ENCODE measurements at places on chromosomes 16 and 17. TPM values are rescaled to one million over a fixed set of nuclear protein-coding genes. Genes with fewer than 3 reads are reported as not detected.
A peak's percentile ranks its signal among the peaks of the same experiment; 100 is the strongest.

DNA sequence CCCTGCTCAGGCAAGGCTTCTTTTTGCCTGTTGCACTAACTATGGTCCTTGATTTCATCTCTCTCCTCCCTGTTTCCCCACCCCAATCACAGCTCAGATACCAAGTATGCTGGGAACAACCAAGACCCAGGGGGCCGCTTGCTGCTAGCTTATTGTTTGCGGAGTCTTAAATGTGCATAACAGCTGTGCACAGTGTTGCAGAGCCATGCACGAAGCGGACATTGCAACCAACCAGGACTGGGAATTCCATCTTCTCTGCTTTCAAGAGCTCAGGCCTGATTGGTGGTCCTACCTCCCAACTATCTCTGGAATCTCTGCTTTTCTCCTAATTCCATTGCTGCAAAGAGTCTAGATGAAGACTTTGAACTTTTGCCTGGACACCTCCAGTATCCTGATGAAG lies 281.3 kb upstream of the TNRC6C start:
- DNase-seq = no peak

GRCh38 chr17:8890671-8891070 lies 23.2 kb upstream of the PIK3R6 start:
- DNase-seq = no peak

DNA sequence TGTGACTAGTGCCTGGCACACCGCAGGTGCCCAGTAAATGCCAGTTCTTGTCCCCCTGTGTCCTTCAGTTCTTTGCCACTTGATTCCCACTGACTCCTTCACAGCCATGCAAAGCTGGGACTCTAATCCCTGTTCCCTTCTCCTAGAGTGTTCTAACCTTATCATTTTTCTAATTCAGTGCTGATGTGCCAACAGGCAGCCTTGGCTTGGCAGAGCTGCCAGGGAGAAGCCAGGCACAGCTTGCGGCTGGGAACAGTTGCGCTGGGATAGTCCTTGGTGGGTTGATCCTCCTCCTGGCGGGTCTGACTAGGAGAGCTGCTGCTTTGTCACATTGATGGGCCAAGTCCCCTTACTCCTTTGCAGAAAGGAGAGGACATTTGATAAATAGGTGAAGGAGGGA lies 654.2 kb downstream of the HS3ST4 start:
- DNase-seq = peak; percentile 33

Gene GRIN2A
- total RNA-seq = 200 TPM

Gene CYB5D1
- total RNA-seq = 22.0 TPM

Gene HGS
- total RNA-seq = 108 TPM

All from dorsolateral prefrontal cortex (tissue), 122 donors.